ENCODE measurements at places on chromosomes 1 and 21.
A peak's percentile ranks its signal among the peaks of the same experiment; 100 is the strongest.

- no peak for DNase-seq
Observed at GRCh38 chr1:83931658-83932253, 67.2 kb downstream of the TTLL7 start.

DNA sequence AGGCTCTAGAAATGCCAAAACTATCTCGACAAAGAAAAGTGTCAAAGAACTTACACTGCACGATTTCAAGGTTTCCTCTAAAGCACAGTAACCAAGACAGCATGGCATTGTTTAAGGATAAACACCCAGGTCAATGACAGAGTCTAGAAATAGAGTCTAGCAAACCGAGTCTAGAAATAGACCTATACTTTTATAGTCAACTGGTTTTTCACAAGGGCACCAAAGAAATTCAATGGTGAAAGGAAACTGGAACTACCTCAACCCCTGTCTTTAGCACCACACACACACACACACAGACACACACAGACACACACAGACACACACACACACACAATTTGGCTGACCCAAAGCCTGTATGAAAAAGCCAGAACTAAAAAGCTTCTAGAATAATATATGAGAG lies 67.1 kb upstream of the PGBD5 start:
- no peak for DNase-seq

- DNase-seq: no peak
Observed at GRCh38 chr21:31395268-31395667, 51.2 kb upstream of the TIAM1 start.

- no peak for DNase-seq
Observed at GRCh38 chr1:38044221-38045215, 2.1 kb downstream of the POU3F1 start.

DNA sequence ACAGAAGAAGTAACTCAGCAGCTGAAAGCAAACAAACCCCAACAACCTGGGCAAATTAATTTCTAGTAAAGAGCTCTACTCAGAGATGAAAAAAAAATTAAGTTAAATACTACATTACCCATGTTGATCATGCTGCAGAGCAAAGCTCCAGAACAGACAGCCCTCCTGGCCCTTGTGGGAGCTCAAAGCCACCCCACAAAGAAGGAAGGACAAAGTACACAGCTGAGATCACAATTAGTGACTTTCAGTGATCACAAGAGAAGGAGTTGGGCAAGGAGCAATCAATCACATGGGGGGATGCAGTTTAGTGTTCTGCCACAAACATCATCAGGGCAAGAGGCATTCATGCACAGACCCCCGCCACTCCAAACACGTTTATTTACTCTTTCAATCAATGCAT lies 114.2 kb downstream of the DAB1 start:
- DNase-seq: no peak

GRCh38 chr1:234114648-234115307 lies 210.3 kb downstream of the SLC35F3 start:
- peak; percentile 47 for DNase-seq

DNA sequence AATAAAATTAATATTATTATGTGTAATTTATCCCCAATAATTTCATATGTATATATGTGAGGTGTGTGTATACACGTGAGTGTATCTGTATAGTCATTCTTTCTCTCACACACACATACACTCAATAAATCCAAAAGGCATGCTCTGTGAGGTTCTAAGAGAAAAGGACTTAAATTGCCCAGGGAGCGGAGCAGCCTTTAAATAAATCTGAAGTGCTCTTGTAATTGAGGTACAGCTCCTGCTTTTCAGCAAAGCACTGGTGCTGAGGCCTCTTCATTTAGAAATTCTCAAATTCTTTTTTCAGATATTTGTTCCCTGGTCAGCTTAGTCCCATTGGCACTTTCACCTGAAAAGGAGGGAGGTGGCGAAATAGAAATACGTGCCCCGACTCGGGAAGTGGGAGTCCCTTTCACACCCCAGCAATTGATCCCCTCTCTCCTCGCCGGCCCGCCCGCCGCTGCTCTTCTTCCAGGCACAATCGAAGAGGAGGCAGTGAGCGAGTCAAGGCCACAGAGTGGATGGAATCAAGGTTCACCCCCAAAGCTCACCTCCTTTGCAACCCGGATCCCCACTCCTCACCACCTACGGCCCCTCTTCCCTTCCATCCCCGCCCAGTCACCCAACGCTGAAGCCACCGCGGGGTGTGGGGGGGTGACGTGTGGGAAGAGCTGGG lies 944 bp downstream of the PLPPR5 start:
- DNase-seq: no peak

DNA sequence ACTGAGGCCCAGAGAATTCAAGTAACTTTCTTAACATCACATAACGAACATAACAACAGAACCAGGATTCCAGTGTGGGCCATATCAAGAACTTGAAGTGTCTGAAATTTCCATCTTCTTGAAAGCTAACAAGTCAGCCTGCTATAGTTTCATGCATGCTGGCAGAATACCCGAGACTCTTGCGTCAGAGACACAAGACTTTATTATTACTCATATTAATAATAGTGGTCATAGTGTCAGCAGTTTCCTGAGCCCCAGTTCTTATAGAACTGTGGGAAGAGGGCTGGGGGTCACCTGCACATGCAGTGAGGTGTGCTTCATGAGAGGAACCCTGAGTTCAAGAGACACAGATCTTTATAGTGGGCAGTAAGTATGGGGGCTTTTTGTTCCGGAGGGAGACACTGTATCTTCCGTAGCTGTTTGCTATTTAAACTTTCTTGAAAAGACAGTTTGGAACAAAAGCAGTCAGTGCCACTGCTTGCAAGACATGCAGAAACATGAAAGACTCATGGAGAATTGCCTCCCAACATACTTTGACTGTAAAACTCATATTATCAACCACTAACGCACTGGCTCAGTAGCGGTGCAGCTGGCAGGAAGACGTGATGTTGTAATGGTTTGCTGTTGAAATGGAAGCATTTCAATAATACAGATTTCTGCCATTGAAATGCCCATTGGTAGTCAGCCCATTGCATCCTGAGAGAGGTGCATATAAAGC lies 339.2 kb downstream of the ADGRL2 start:
- DNase-seq: no peak

GRCh38 chr1:18348354-18348753 lies 132.4 kb upstream of the KLHDC7A start:
- no peak for DNase-seq

- DNase-seq: no peak
Observed at GRCh38 chr1:41963636-41964035, 44.9 kb upstream of the HIVEP3 start.

GRCh38 chr1:47023268-47024140 lies at the start of gene CYP4X1:
TSS of gene CYP4X1 (plus strand) at chr1:47023669. CDS start at chr1:47023818, 149 bp downstream.
- DNase-seq: no peak

DNA sequence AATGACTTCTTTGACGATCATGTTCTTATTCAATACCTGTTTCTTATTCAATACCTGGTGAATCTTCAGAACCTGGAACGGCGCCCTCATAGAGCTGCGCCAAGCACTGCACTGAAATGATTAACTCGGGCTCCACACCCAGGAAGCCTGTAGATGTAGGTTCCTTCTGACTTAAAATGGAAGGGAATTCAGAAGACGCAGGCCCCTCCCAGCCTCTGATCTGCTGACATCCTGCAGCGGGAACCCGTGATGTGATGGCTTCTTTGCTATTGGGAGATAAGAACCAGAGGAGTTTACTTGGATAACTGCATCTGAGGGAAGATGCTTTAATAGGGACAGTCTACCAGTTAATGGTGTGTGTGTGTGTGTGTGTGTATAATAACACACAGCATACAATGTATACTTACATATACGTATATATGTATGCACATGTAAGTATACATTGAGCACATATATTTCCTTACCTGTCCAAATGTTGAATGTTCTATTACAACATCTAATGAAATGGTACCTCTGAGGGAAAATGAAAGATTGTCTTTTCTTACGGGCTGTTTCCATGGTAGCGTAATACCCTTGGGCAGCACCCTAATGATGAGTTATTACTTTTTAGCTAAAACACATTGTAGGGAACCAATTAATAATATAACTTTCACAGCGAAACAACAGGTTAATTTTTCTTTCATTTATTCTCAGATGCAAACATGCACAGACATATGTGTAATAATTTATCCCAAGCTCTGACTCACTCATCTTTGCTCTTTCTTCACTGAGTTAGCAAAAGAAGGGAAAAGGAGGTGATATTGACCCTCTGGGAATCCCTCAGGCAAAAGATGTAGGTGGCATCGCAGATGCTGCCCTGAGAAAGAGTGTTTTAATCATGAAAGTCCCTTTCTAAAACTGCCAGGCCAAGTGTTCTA lies 379.8 kb downstream of the SIPA1L2 start:
- DNase-seq: no peak

DNA sequence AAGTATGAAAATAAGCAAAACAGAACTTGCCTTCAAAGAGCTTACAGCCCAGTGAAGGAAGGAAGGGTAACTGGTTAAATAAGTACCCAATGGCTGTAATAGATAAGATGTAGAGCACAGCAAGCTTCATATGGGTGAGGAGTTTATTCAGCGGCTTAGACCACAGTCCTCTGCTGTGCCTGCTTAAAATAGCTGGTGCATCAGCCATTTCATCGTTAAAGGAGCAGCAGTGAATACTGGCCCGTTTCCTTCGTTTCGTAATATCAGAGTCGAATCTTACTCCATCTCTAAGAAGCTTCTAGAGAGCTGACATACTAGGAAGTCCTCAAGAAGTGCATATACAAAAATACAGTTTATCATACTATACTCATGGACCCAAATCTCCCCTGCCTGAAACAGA lies 286.5 kb downstream of the NFIA start:
- DNase-seq: no peak

All from iPS DF 6.9 (cell line).